HFFc6 (cell line): ENCODE measurements at places on chromosomes 16 and 17.

- H3K4me3 ChIP-seq, result no peak overlapping the region
- no peaks in the 10 kb centered on the region for H3K4me1 ChIP-seq
- no peak overlapping the region for H3K27ac ChIP-seq
- peaks cover 7% of the 10 kb centered on the region for H3K27me3 ChIP-seq
- peaks cover 13% of the 10 kb centered on the region for H3K36me3 ChIP-seq
- DNase-seq, result no peak
These were observed 698 bp downstream of the CD300C start for GRCh38 chr17:74544991-74545842.

GRCh38 chr16:55489119-55489955 is 10.3 kb downstream of the MMP2 start:
- DNase-seq, result no peak
- peaks cover 68% of the 10 kb centered on the region for H3K36me3 ChIP-seq
- H3K4me3 ChIP-seq, result peak overlapping the region; percentile 25
- H3K27me3 ChIP-seq, result no peaks in the 10 kb centered on the region; the same call in 1 of the 2 replicates
- peak overlapping the region; percentile 99 for H3K27ac ChIP-seq

GRCh38 chr16:56195151-56195550 is 3.9 kb downstream of the GNAO1 start:
- H3K27me3 ChIP-seq, result peaks cover 48% of the 10 kb centered on the region
- H3K36me3 ChIP-seq, result no peaks in the 10 kb centered on the region
- H3K4me1 ChIP-seq, result no peaks in the 10 kb centered on the region
- no peak overlapping the region for H3K4me3 ChIP-seq

DNA sequence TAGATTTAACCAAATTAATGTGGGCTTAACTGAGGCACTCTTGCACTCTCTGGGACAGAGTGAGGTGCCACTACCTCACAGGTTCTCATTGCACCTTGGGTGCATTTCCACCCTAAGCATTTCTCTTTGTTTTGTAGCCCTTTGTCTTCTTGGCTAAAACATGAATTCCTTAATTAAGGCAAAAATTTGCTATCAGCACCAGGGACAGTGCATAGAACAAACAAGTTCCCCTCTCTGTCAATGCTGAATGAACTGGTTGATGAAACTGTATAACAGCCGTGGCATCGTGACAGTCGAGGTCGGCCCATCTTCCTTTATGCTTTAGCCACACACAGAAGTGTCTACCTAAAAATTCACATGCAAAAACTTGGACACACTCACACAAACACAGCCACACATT is 74.8 kb downstream of the HS3ST2 start:
- no peak overlapping the region for H3K27ac ChIP-seq
- H3K36me3 ChIP-seq, result no peaks in the 10 kb centered on the region
- DNase-seq, result peak; percentile 13
- H3K4me3 ChIP-seq, result no peak overlapping the region
- H3K27me3 ChIP-seq, result peaks cover 15% of the 10 kb centered on the region
- H3K4me1 ChIP-seq, result no peaks in the 10 kb centered on the region

DNA sequence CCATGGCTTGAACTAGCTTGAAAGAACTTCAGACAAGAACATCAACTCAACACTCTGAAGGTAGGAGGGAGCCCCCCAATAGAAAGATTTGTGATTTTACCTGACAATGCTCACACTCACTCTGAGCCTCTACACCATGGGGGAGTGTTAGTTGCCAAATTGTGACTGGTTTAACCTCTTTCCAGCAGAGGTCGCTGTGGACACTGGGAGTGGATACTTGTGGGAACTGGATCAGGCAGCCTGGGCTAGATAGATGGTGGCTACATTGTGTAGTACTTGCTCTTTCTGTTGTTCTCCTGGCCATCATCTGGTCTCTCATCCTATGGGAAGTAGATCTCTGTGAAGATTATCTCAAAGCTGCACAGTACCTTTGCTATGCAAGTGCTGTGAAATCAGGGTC is 2.9 kb downstream of the SMPD3 start:
- peaks cover 12% of the 10 kb centered on the region for H3K4me1 ChIP-seq
- no peak overlapping the region for H3K4me3 ChIP-seq
- peak; percentile 38 for DNase-seq
- H3K27me3 ChIP-seq, result peaks cover 17% of the 10 kb centered on the region

DNA sequence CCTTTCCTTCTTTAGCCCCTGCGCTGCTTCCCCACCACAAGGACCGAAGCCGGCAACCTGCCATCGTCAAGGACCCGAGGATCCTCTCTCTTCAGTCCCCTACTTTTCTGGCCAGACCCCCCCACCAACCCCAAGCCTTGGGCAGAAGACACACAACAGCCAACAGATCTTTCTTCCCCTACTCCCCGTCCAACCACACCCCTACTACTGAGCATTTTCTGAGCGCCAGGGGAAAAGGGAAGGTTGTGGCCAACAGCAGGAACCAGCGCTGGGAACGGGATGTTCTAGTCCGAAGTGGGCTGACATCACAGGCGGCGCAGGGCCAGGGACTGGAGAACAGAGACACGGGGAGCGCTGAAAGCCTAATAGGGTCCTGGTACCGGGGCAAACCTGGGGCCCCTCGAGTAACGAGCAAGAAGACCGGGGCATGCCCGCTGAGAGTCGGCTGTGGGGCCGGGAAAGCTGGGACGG is 528 bp downstream of the PER1 start:
- peaks cover 28% of the 10 kb centered on the region for H3K27me3 ChIP-seq
- H3K27ac ChIP-seq, result no peak overlapping the region
- H3K36me3 ChIP-seq, result peaks cover 8% of the 10 kb centered on the region; the same call in 1 of the 2 replicates
- DNase-seq, result peak; percentile 63

DNA sequence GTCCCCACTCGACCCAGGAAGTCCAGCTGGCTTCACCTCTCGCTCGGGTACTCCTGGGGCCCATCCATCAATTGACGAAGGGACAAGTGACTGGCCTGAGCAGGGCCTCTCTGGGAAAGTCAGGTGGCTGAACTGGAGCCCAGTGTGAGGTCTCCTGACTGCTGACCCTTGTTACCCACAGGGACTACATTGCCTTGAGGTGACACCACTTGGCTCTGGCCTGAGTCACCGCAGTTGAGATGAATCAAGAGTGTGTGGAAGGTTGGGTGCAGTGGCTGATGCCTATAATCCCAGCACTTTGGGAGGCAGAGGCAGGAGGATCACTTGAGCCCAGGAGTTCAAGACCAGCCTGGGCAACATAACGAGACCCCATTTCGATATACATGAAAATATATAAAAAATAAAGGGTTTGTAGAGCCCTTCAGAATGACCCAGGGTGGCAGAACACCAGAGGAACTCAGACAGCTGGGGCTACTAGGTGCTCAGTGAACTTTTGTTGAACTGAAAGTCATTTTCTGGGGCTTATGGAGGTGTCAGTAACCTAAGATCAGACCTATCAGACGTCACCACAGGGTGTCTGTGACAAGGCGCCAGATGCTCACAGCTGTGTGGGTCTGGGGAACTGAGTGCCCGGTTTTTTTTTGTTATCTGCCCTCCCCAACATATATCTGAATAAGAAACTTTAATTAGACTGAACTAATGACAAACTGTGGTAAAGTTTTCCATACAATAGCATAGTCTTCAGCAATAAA is 14.8 kb upstream of the ZFP90 start:
- H3K27ac ChIP-seq, result no peak overlapping the region
- no peak overlapping the region for H3K4me3 ChIP-seq
- H3K27me3 ChIP-seq, result peaks cover 12% of the 10 kb centered on the region
- DNase-seq, result no peak
- peaks cover 15% of the 10 kb centered on the region for H3K4me1 ChIP-seq
- 0 out of 2 replicates have a peak, but pooled peaks cover 9% of the 10 kb centered on the region for H3K36me3 ChIP-seq

DNA sequence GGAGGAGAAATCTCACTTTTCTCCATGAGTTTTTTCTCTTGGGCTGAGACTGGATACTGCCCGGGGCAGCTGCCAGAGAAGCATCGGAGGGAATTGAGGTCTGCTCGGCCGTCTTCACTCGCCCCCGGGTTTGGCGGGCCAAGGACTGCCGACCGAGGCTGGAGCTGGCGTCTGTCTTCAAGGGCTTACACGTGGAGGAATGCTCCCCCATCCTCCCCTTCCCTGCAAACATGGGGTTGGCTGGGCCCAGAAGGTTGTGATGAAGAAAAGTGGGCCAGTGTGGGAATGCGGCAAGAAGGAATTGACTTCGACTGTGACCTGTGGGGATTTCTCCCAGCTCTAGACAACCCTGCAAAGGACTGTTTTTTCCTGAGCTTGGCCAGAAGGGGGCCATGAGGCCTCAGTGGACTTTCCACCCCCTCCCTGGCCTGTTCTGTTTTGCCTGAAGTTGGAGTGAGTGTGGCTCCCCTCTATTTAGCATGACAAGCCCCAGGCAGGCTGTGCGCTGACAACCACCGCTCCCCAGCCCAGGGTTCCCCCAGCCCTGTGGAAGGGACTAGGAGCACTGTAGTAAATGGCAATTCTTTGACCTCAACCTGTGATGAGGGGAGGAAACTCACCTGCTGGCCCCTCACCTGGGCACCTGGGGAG is 19.1 kb downstream of the NGFR start:
- H3K36me3 ChIP-seq, result no peaks in the 10 kb centered on the region
- no peak overlapping the region for H3K4me3 ChIP-seq
- H3K27ac ChIP-seq, result 0 out of 2 replicates have a peak overlapping the region, but pooled peaks have one; percentile 38
- H3K4me1 ChIP-seq, result peaks cover 23% of the 10 kb centered on the region
- H3K27me3 ChIP-seq, result peaks cover 11% of the 10 kb centered on the region

DNA sequence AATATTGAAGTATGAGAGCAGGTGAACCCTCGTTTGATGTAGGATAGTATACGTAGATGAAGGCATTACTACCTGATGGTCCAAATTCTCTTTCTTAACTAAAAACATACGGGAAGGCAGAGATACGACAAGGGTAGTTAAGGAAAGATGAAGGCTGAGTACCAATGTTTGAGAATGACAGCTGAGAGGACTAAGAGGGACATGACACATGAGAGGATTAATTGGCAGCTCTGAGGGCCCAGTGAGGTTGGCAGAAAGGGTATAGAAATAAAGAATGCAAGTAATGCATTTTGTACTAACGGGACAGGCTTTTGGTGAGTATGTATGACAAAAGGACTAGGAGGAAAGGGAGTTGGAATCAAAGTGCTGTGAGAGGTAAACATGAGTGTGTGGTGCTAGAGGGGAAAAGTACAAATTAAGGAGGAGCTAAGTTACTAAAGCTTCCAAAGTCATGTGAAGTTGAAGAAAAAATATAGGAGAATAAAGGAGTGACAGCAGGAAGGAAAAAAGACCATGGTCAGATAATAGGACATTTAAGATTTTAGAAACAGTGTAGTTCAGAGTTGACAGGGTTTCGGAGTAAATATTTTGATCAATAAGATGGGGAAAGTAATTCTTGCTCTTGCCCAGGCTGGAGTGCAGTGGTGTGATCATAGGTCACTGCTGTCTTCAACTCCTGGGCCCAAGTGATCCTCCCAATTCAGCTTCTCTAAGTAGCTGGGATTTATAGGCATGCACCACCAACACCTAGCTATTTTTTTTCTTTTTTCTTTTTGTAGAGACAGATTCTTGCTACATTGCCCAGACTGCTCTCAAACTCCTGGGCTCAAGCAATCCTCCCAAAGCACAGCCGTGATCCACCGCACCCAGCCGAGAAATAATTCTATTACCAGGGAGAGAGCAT is 43.1 kb upstream of the ITGA2B start:
- no peaks in the 10 kb centered on the region for H3K4me1 ChIP-seq
- DNase-seq, result no peak
- no peak overlapping the region for H3K4me3 ChIP-seq
- H3K36me3 ChIP-seq, result peaks cover 21% of the 10 kb centered on the region
- H3K27me3 ChIP-seq, result peaks cover 1% of the 10 kb centered on the region; the same call in 1 of the 2 replicates

GRCh38 chr17:48374650-48375230 is 55.3 kb downstream of the SKAP1 start:
- no peaks in the 10 kb centered on the region for H3K36me3 ChIP-seq
- no peaks in the 10 kb centered on the region for H3K4me1 ChIP-seq
- no peak overlapping the region for H3K4me3 ChIP-seq
- peaks cover 19% of the 10 kb centered on the region for H3K27me3 ChIP-seq
- H3K27ac ChIP-seq, result no peak overlapping the region

- H3K36me3 ChIP-seq, result no peaks in the 10 kb centered on the region
- peaks cover 47% of the 10 kb centered on the region for H3K27me3 ChIP-seq
- no peaks in the 10 kb centered on the region for H3K4me1 ChIP-seq
- no peak overlapping the region for H3K27ac ChIP-seq
- no peak for DNase-seq
These were observed 837 bp downstream of the DOC2B start for GRCh38 chr17:180381-181244.

GRCh38 chr17:28576758-28577465 is at the start of gene ALDOC:
Gene ALDOC, minus strand, starts transcription at chr17:28576895. Its CDS starts 1,363 bp downstream, at chr17:28575532.
- DNase-seq, result peak; percentile 76
- H3K36me3 ChIP-seq, result peaks cover 4% of the 10 kb centered on the region; the same call in 1 of the 2 replicates
- H3K4me1 ChIP-seq, result peaks cover 25% of the 10 kb centered on the region
- H3K27me3 ChIP-seq, result peaks cover 2% of the 10 kb centered on the region
- peak within 1 kb of the TSS; percentile 52 for H3K4me3 ChIP-seq
- no peak within 1 kb of the TSS for H3K27ac ChIP-seq

GRCh38 chr16:67169642-67170167 is 633 bp upstream of the NOL3 start:
- H3K4me3 ChIP-seq, result peak overlapping the region; percentile 92
- peaks cover 33% of the 10 kb centered on the region for H3K4me1 ChIP-seq
- DNase-seq, result no peak
- H3K27me3 ChIP-seq, result 0 out of 2 replicates have a peak, but pooled peaks cover 8% of the 10 kb centered on the region

- H3K36me3 ChIP-seq, result peaks cover 27% of the 10 kb centered on the region
- no peak for DNase-seq
- no peak overlapping the region for H3K4me3 ChIP-seq
- H3K27ac ChIP-seq, result no peak overlapping the region
These were observed 13.6 kb downstream of the CHD9 start for GRCh38 chr16:53068423-53068833.

- peaks cover 27% of the 10 kb centered on the region for H3K36me3 ChIP-seq
- H3K27ac ChIP-seq, result peak overlapping the region; percentile 2; the same call in 1 of the 2 replicates
- peak overlapping the region; percentile 57 for H3K4me3 ChIP-seq
- DNase-seq, result no peak
These were observed 3.0 kb downstream of the APPBP2 start for GRCh38 chr17:60522889-60523626.

GRCh38 chr17:78862073-78863023 is 21.7 kb upstream of the USP36 start:
- peak overlapping the region; percentile 100 for H3K27ac ChIP-seq
- H3K4me3 ChIP-seq, result peak overlapping the region; percentile 69
- DNase-seq, result peak; percentile 97
- peaks cover 49% of the 10 kb centered on the region for H3K4me1 ChIP-seq
- peaks cover 28% of the 10 kb centered on the region for H3K36me3 ChIP-seq

DNA sequence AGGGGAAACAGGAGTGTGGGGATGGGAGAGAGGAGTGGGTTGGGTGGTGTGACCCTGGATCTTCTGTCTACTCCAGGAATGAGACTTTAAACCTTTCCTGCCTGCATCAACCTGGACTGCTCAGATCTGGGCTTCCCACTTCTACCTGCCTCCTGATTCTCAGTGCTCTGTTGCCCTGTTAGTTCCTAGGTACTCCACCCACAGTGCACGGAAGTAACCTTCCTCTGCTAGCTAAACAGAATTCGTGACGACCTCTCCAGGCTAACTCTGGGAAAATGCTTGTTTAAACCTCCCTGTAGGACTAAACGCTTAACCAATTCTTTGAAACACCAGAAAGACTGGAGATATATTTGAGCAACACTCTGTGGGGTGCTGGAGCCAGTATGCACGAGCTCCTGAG is 83.4 kb upstream of the CLEC3A start:
- no peaks in the 10 kb centered on the region for H3K27me3 ChIP-seq
- no peaks in the 10 kb centered on the region for H3K4me1 ChIP-seq
- H3K4me3 ChIP-seq, result no peak overlapping the region
- DNase-seq, result no peak
- H3K27ac ChIP-seq, result no peak overlapping the region
